Fibroblast of lung (primary cell): ENCODE measurements at places on chromosomes 2 and 18. TPM values are rescaled to one million over a fixed set of nuclear protein-coding genes. Genes with fewer than 3 reads are reported as not detected.

DNA sequence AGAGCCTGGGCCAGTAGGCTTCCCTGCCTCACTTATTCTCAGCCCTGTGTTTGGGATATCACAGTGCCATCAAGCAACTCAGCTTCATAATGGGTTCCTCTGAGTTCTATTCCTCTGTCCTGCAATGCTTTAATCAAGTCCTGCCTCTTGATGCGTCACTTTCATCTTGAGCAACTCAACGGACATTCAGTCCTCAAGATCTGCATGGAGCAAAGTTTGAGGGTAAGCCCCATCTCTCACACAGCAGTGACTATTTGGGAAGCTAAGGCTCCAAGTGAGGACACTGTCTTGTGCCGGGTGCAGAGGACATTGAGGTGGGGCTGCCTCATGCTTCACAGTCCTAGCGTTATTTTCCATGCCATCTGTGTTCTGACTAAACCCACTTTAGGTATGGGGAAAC, 50.9 kb upstream of the PLB1 start:
- DNase-seq = no peak

GRCh38 chr18:40407909-40408308, 1547.1 kb upstream of the PIK3C3 start:
- DNase-seq = peak; percentile 64

STAT4 gene
- total RNA-seq = 0.51 and 0.66 TPM in 2 replicates

- peak; percentile 65 for DNase-seq
Observed at GRCh38 chr2:143429932-143430679, 300.9 kb downstream of the ARHGAP15 start.

UPP2 gene
- total RNA-seq = not detected in 2 replicates

DNA sequence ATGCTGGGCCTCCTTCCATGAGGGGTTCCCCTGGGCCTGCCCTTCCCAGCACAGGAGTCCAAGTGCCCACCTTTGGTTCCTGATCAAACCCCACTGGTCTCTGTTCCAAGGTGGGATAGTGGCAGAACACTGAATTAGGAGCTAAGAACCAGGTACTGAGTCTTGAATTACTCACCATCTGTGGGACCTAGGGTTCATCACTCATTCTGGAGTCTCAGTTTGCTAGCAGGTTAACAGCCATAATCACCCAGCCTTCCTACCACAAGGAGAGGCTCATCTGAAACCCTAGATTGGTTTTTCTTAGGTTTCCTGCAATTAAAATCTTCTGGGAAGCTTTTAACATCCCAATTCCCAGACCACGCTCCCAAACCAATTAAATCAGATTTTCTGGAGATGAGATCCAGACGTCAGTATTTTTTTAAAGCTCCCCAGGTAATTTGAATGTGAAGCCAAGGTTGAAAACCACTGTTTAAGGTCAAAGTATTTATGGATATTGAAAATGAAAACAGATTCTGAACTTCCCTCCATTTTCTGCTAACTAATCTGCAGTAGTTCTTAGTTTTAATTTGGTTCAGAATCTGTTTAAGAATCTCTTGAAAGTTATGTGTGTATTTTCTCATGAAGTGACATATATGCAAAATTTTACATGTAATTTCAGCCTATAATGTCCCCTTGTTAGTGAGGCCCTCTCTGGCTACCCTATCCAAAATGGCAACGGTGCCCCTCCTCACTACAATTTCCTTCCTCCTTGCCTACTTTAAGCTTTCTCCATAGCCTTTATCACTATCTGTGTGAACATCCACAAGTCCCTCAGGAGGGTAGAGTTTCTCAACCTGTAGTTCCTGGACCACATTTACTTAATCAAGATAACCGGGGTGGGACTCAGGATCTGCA, 166.5 kb upstream of the CXCR4 start:
- no peak for DNase-seq

- peak; percentile 3 for DNase-seq
Observed at GRCh38 chr18:24627644-24628315, 167.3 kb downstream of the HRH4 start.

IL36B gene
- not detected in 2 replicates for total RNA-seq

DNA sequence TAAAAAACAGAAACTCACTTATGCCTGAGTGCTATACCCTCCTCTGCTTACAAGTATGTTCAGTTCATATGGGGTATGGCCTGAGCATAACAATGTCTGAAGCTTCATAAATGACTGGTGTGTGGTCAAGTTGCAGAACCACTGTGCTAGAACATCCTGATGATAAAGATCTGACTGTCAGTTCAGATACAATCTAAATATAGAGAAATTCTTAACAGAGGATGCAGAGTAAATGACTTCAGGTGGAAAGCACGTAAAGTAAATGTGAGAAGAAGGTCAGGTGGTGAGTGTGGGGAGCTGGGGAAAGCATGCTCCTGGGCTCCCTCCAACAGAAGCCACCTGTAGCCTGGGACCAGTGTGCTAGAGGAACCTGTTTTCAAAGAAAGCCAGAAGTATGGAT, 926.2 kb downstream of the TSN start:
- no peak for DNase-seq

- no peak for DNase-seq
Observed at GRCh38 chr2:101854877-101855276, 136.9 kb upstream of the IL1R2 start.

ATG9A gene
- total RNA-seq = 27.2 and 47.2 TPM in 2 replicates

GRCh38 chr2:225008935-225009334, 33.3 kb downstream of the DOCK10 start:
- DNase-seq = no peak

GRCh38 chr2:101956465-101957438, 35.0 kb upstream of the IL1R2 start:
- DNase-seq = peak; percentile 17

ECEL1 gene
- not detected in 2 replicates for total RNA-seq

AQP12B gene
- not detected in 2 replicates for total RNA-seq

- DNase-seq = no peak
Observed at GRCh38 chr18:27206411-27206810, 21.3 kb upstream of the CHST9 start.

PUS10 gene
- 7.7 and 9.2 TPM in 2 replicates for total RNA-seq

- DNase-seq = no peak
Observed at GRCh38 chr18:73670039-73670438, 477.6 kb downstream of the FBXO15 start.

SCG2 gene
- total RNA-seq = 0.66 and 2.1 TPM in 2 replicates

L3MBTL4 gene
- 0.33 and 1.3 TPM in 2 replicates for total RNA-seq

CAVIN2 gene
- total RNA-seq = 12.6 and 28.1 TPM in 2 replicates

LOXL3 gene
- 12.6 and 26.4 TPM in 2 replicates for total RNA-seq

C2orf80 gene
- not detected in 2 replicates for total RNA-seq
